Renal pelvis (tissue), 12 donors: ENCODE measurements at places on chromosomes 11 and 22. TPM values are rescaled to one million over a fixed set of nuclear protein-coding genes. Genes with fewer than 3 reads are reported as not detected.

CELSR1 gene
- polyA plus RNA-seq = 29.4 TPM

DNA sequence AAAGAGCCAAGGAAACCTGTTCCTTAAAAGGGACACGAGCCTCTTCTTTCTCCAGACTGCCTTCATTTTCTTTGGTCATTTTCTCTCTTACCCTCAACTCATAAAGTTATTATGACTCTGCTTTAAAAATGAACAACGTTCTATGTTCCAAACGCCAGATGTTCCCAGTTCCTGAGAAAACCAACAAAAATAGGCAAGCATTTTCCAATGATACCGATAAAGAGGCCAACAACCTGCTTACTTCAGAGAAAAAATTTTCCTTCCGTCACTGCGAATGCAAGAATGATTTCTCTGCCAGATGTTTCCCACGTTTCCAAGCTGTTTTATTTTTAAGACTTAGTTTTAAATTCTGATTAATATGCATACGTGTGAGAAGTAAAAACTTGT, 315 bp upstream of the TRPC6 start:
- no peak for DNase-seq

CFAP300 gene
- 4.3 TPM for polyA plus RNA-seq

GRCh38 chr11:114846416-114846791, 168.1 kb downstream of the NXPE2 start:
- DNase-seq = no peak
